GM23248 (cell line): ENCODE measurements at places on chromosomes 2 and 18.
A peak's percentile ranks its signal among the peaks of the same experiment; 100 is the strongest.

GRCh38 chr2:157413326-157414035 lies 30.4 kb downstream of the CYTIP start:
- no peak for DNase-seq

- DNase-seq, result peak; percentile 97
Observed at GRCh38 chr2:167292430-167293171, 404.3 kb downstream of the XIRP2 start.

DNA sequence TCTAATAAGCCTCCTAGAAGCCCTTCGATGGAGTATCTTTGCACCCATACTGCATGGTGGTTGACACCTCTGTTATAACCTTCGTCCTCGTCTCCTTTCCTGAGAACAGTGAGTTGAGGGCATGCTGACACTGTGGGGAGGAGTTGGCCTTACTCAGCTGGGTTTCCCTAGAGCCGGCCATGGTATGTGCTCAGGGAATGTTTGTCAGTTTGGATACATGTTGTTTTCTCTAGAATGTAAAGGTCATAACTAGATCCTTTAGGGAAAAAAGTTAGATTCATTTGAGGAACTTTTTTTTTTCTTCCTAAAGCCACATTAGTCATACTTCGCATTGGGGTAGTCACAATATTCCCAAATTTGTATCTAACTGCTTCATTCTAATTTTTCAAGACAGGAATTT lies 106.0 kb upstream of the FOSL2 start:
- peak; percentile 39 for DNase-seq

DNA sequence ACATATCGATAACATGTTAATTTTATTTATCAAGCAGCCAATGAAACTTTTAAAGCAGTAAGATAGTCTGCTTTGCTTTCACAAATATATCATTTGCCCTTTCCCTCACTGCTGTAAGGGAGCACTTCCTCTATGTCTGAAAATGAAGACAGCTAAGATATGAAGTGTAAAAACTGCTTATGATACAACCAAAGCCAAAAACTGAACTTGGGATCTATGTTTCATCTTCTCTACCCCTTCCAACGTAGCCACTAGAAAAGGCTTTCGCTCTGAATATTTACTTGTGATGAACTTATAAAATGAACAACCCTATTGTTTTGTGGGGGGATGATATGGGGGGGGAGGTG lies 140.3 kb downstream of the TCF4 start:
- DNase-seq, result no peak

DNA sequence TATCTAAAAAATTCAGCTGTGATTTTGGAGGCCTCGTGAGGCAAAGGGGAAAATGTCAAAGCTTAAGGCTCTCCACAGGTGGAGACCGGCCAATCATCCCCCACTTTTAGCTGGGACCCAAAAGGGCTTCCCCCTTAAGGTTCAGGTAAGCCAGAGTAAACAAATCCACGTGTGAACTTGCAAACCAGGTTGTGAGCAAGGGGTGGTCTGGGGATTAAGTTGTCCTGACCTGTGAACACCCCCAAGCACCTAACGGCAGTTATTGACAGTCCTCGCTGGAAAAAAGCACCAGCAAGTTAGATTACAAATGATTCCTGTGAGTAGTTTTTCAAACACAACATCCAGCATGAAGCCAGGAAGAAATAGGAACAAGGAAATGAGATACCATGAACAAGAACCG lies 42.9 kb downstream of the MYO7B start:
- DNase-seq, result no peak

DNA sequence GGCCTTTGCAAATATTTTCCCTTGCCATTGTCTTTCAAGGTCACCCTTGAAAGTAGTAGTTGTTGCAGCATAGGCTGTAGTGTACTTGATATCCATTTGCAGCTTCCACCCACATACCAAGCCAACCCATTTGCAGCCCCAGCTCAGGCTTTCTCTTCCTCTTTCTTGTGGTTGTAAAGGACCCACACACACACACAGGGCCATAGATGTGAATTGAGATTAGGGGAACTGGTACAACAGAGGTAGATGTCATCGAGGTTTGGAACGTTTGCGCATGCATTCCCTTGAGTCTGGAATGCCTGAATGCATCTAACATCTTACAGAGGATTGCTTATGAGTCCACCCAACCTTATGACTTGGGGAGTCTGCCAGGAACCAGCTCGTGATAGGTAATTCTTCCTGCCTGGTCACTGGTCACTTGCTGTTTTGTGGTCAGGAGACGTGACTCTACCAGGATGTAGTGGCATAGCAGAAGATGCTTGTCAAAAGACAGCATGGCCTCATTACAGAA lies 91.9 kb downstream of the MRPS9 start:
- DNase-seq, result no peak

- DNase-seq, result peak; percentile 12
Observed at GRCh38 chr2:36960005-36960675, 6.2 kb downstream of the STRN start.

DNA sequence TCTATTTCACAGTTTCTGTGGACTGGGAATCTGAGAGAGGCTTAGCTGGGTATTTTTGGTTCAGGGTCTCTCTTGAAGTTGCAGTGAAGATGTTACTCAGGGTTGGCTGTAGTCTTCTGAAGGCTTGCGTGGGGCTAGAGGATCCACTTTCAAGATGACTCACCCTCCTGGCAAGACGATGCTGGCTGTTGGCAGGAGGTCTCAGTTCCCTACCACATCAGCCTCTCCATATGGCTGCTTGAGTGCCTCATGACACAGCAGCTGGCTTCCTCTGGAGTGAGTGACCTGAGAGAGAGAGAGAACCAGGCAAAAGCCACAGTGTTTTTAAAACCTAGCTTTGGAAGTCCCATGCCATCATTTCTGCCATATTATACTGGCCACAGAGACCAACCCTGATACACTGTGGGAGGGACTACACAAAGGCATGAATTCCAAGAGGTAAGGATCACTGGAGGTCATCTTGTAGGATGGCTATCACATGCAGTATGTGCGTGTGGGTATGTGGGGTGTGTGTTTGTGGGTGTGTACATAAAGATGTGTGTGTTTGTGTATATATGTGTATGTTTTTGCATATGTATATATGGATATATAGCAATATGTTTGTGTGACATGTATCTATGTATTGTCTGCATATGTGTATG lies 25.1 kb downstream of the DNPEP start:
- DNase-seq, result peak; percentile 99

- DNase-seq, result peak; percentile 77
Observed at GRCh38 chr2:10933700-10934225, 22.0 kb downstream of the KCNF1 start.

GRCh38 chr2:120857422-120857821 lies 121.8 kb downstream of the GLI2 start:
- DNase-seq, result no peak

DNA sequence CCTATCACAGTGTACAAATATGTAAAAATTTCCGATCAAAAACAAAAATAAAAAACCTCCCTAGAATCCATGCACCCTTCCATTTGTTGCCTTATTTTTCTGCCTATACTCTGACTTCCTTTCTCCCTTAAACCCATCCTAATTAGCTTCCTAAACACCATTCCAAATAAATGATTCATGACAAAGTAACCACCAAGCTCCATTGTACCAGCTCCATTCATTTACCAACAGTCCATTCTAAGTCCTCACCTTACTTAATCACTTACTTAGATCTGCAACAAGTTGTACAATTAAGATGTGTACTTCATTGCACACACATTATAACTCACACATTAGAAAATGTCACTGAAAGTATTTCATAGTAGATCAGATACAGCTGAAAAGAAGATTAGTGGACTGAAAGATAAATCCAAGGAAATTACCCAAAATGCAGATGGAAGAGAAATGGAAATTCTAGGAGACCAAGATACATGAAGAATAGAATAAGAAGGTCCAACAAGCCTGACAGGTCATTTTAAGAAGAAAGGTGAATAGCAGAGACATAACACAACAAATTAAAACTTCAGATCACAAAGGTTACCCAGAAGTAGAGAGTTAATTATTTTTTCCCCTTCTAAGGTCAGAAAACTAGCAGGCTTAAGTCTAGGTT lies 154.6 kb downstream of the DYM start:
- DNase-seq, result no peak

- DNase-seq, result no peak
Observed at GRCh38 chr18:6328621-6329010, 86.1 kb downstream of the L3MBTL4 start.
